ENCODE measurements at places on chromosomes 2 and 18.

DNA sequence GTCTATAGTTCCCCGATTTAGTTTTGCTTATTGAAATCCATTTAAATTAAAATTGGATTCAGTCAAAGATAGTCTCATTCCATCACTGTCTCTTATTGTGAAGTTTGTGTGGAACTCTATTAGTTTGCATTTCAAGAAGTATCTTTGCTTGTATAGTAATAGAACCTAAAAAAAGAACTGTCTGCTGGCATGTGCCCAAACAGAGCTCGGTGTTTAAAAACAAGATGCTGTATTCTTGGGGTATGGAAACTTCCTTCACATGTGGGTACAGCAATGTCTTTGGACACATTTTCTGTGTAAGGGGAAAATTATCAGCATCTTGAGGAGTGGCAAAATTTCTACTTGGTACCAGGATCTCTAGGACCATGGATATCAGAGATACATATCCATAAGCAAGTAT is 292.6 kb downstream of the PLCL1 start:
- DNase-seq = no peak

- DNase-seq = peak; percentile 71
These were observed 228.3 kb downstream of the SRBD1 start for GRCh38 chr2:45382744-45383143.

- DNase-seq = peak; percentile 22
These were observed 2.3 kb upstream of the MAB21L4 start for GRCh38 chr2:240898108-240898730.

GRCh38 chr2:11074246-11074820 is 80.9 kb upstream of the SLC66A3 start:
- DNase-seq = no peak

- no peak for DNase-seq
These were observed 532.1 kb downstream of the FBXO15 start for GRCh38 chr18:73615506-73615905.

DNA sequence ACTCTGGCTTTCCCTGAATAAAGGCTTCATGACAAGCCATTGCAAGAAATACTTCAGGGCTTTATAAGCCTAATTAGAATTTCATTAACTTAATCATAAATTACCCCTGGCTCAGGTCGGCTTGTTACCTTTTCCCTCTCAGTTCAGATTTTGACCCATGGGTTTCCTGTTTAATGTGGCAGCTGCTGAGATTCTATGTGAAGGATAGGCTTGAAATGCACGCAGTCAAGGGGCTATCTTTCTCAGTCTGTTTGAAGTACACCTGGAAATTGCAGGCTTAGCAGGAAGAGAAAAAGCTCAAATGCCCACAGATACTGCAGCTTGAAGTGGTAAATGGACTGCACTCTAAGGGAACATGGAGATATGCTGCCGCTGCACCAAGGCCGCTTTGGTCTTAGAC is 49.4 kb downstream of the CAVIN2 start:
- DNase-seq = no peak

DNA sequence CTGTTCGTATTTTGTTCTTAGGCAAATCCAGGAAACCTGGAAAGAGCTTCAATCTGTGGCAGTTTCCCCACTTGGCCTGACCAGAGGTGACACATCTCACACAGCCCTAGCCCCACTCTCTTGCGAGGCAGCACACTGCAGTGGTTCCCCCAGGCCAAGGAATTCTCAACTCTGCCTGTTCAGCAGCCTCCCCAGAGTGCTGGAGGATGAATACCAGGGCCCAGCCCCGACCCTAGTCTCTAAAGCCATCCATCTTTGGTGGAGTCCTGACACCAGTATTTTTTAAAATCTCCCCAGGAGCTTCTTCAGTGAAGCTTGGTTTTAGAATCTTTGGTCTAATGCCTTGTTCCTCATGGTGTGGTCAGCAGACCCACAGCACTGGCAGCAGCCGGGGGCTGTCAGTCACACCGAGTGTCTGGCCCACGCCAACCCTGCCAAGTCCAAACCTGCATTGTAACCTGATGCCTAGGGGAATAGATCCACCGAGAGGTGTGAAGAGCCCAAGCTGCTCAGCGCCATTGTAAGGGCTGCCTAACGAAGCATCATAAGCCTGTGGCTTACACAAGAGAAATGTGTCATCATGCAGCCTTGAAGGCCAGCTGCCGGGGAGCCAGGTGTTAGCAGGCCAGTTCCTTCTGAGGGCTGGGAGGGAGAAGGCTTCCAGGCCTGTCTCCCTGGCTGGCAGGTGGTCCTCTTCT is 428.7 kb upstream of the ID2 start:
- no peak for DNase-seq

DNA sequence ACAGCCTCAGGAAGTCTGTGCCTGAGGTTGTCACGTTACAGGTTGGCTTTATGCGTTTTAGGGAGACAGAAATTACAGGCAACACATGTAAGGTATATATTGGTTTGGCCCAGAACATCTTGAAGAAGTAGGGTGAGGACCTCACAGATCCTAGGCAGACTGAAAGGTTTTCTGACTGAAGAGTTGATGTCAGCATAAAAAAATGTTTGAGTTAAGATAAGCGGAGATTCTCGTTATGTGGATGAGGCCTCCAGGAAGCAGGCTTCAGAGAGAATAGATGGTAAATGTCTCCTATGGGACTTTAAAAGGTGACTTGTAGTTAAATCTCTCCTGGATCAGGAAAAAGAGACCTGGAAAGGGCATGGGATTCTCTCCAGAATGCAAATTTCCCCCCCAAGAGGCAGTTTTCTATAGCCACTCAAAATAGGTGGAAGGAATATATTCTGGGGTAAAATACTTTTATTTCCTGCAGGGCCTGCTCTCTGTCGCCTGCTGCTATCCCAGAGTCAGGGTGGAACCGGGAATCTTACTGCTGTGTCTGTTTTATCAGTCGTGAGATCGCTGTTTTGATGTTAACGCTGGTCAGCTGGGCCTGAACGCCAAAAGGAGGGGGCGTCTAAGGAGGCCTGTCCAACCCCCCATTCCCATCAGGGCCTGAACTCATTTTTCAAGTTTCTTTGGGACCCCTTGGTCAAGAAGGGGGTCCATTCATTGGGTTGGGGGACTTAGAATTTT is 171.1 kb downstream of the HDAC4 start:
- DNase-seq = no peak

GRCh38 chr2:55114597-55114996 is 64.3 kb upstream of the RTN4 start:
- no peak for DNase-seq

DNA sequence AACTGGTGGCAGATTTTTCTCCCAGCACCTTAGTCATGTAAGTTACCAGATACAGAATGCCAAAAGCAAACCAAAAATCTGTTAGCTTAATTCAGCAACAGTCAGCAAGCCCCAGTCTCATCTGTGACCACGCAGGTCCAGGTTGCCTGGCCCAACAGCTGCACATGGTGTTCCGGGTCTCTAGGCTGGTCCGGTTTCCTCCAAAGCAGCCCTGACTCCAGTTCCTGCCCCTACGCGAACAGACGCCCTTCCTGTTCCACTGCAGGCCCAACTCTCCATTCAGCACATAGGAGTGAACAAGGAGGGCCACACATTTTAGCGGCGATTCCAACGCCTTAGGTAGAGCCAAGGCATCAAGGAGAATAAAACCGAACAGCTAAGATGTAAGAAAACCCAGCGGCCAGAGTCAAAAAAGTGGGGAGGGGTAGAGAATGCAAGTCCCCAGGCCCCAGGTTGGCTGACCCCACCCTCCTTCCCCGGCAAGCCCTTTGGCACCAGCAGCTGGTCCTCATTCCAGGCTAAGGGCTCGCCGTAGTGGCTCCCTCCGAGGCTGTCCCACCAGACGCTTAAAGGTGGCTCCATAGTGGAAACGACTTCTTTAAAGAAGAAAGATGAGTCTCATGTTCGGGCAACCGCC is 1.5 kb downstream of the STK25 start:
- DNase-seq = no peak

GRCh38 chr2:196640031-196640548 is 575 bp downstream of the CCDC150 start:
- no peak for DNase-seq

DNA sequence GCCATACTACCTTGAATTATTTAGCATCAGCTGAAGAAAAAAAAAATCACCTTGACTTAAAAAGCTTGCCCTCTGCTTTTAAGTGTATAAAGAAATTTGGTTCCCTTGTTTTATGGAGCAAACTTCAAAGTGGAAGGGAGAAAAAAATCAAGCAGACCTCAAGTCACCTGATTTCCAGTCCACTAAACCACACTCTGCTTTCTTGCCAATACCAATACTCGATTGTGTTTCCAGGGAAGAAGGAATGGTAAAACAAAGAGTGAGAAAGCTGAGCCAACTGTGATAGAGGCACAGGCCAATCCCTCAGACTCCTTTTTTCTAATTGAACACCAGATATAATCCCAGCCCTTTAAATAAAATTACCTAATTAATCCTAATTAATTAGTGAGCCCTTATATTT is 587.3 kb downstream of the ARHGAP15 start:
- DNase-seq = peak; percentile 43

GRCh38 chr2:233934524-233934923 is 17.4 kb downstream of the TRPM8 start:
- no peak for DNase-seq

- DNase-seq = no peak
These were observed 22.8 kb downstream of the SNORC start for GRCh38 chr2:232892843-232893242.

DNA sequence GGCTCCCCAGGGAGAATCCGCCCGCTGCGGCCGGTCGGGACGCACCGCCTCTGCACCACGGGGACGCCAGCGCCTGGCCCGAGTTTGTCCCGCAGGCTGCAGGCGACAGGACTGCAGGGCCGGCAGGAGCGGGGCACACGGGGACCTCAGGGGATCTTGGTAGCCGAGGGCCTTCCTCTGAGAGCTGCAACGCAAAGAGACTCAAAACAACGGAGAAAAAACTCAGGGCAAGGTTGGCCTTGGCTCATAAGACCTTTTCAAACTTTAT is 79.7 kb downstream of the ARHGEF4 start:
- no peak for DNase-seq

GRCh38 chr2:234723400-234723799 is 226.5 kb upstream of the ARL4C start:
- no peak for DNase-seq

DNA sequence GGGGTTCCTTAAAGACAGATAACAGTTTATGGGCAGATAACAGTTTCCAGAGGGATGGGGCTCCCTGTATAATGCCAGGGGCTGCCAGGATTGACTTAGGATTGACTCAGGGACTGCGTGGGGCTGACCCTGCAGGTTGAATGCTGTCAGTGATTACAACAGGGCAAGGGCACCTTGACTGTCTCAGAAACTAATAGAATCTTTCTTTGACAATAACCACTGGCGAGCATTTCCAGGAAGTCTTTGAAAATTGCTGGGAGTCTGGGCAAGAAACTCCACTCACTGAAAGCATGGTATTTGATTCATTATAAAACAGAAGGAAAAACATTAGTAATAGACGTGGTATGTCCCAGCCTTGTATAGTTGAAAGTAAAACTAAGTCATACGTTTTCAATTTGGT is 101.0 kb downstream of the GPD2 start:
- DNase-seq = peak; percentile 72

DNA sequence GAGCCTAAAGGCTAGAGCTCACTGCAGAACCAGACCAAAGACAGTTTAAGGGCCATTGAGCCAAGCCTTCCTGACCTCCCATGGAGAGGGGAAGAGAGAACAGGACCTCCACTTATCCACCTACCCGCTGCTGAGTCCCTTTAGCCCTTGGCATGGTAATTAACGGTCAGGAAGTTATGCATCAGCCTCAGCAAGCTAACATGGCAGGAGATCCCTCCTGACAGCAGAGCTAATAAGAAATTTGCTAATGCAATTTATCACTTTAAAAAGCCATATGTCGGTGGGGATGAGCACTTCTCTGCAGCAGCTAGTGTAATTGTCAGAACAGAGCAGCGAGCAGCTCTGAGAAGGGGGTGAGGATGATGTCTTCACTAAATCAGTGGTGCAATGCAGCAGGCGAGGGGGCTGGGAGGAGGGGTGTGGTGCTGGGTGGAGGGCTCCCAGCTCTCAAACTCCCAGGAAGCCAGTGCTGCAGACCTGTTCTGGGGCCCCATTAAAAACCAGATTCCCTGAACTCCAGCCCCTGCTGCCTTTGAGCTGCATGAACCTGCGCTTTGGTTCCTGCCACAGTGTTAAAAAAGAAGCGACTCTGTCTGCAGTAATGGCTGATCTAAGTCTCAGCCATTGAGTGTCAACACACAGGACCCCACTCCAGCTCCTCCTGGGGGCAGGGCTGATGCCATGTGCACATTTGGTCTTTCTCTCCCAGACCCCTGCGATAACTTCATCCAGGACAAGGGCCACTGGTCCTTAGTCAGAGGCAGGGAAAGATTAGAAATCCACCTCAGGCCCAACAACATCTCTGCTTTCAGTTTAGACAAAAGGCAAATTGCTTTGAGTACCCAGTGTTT is 84.2 kb upstream of the STPG4 start:
- DNase-seq = peak; percentile 17

DNA sequence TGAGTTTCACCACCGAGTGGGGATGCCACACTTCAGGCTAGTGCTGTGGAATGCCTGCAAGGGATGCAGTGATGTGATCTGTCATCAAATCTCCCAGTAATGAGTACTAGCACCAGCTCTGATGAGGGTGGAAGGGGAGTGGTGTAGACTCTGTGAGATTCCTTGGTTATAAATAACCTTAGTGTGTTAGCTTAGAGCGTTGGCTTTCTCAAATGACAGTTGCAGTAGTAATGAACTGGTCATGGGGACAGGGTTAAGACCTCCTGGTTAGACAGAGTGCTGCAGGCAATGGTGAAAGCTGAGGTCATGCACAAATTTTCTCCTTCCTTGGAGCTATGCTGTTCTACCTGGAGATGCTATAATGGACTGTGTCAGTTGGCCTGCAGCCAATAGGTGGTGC is 1063.4 kb upstream of the CRIM1 start:
- DNase-seq = no peak
